Substantia nigra (tissue), 51 donors: ENCODE measurements at places on chromosomes 13 and 19.

- peak; percentile 65 for DNase-seq
Observed at GRCh38 chr19:51726049-51726448, 2.3 kb upstream of the HAS1 start.

GRCh38 chr13:51704399-51705313 lies 99.3 kb downstream of the DHRS12 start:
- no peak for DNase-seq

- DNase-seq = no peak
Observed at GRCh38 chr13:73251626-73252265, 192.9 kb downstream of the KLF5 start.

DNA sequence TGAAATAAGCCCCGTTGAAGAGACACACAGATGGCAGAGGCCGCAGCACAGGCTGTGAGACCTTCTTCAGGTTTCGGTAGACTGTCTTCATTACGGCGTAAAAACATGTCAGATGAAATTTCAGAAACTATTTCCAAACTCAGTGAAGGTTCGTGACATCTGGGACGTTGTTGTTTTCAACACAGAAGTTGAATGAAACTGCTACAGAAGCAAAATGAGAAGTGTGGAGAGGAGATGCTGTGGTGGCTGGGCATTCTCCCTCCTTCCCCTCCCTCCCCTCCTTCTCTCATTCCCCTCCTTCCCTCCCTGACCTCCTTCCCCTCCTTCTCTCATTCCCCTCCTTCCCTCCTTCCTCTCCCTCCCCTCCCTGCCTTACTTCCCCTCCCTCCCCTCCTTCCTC lies 113.6 kb downstream of the ATP11A start:
- no peak for DNase-seq

DNA sequence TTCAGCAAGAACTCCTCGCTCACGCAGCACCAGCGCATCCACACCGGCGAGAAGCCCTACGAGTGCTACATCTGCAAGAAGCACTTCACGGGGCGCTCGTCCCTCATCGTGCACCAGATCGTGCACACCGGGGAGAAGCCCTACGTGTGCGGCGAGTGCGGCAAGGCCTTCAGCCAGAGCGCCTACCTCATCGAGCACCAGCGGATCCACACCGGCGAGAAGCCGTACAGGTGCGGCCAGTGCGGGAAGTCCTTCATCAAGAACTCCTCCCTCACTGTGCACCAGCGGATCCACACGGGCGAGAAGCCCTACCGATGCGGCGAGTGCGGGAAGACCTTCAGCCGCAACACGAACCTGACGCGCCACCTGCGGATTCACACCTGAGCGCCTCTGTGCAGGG lies 20.6 kb upstream of the SMIM17 start:
- DNase-seq = no peak
